Stimulated activated CD8-positive, alpha-beta memory T cell treated with anti-CD3 and anti-CD28 coated beads, Interleukin-7, amount 100 ng/mL, for 24 hours (primary cell): ENCODE measurements at places on chromosomes 3 and 15.

DNA sequence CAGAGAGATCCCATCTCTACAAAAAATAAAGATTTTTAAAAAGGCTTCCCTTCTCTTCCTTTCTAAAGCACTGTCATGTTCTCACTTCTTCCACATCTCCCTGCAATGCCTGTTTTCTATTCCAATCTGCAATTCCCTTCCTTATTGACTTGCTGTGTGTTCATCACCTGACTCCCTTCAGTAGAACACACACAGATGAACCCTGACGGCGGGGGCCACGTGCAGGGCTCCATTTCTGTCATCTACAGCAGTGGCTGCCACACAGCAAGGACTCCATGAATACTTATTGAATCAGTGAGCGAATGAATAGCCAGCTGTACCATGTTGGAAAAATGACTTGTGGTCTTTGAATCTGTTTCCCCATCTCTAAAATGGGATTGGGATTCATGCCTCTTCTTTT is 26.1 kb downstream of the BHLHE40 start:
- no peak for DNase-seq

GRCh38 chr3:14837878-14838258 is 19.1 kb downstream of the FGD5 start:
- no peak for DNase-seq

GRCh38 chr3:71031914-71032521 is 551.5 kb downstream of the FOXP1 start:
- DNase-seq, result no peak

DNA sequence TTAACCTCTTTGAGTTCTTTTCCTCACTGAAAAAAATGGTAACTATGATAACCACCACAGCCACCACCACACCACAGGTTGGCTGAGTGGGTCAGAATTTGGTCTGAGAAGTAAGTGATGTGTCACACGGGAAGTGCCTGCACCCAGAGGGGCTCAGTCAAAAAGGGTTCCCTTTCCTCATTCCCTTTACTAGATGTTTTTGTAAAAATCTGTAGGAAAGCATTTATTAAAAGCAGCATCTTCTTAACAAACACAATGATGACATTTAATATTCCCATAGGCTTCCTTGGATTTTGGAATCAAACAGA is 23.2 kb downstream of the CFAP92 start:
- DNase-seq, result no peak

- DNase-seq, result no peak
Observed at GRCh38 chr15:74390647-74391288, 23.3 kb upstream of the CYP11A1 start.

DNA sequence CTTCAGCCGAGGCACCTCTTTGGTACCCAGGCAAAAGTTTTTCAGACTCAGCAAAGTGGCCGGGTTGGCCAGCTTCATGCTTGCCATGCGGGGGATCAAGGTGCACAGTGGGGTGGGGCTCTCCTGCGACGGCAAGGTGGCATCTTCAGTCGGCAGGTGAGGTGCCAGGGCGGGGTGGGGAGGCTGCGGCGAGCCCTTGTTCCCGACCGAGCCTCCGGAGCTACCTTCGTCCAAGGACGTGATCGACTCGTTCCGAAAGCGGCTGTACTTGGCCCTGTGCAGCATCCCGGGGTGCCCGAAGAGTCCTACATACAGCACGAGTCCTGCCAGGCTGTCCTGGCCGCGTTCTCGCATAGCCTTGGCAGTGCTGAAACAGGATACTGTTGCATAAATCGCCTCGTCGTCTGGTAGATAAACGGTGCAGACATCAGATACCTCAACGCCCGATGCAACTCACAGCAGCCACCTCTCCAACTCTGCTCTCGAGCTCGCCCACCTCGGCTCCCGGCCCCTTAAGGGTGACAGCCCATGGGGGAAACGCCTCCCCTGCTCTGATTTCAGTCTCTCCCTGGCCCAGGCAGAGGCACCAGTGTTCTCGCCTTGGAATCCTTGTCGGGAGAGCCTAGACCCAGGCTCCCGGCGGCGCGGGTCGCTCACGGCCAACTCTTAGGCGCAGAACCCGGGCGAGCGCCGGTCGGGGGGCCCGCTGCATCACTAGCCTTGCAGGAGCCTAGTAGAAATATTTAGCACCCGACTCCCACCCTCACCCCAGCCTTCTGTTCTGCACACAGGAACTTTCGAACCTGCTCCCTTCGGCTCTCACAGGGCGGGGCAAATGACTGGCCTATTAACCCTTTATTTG is 826 bp downstream of the SHC4 start:
- DNase-seq, result no peak

- no peak for DNase-seq
Observed at GRCh38 chr3:136142592-136142991, 53.5 kb downstream of the MSL2 start.

- DNase-seq, result no peak
Observed at GRCh38 chr3:64167868-64168267, 57.4 kb downstream of the PRICKLE2 start.

- no peak for DNase-seq
Observed at GRCh38 chr3:122598151-122598550, 20.7 kb downstream of the PARP15 start.
